ENCODE measurements at places on chromosomes 13 and 19.

DNA sequence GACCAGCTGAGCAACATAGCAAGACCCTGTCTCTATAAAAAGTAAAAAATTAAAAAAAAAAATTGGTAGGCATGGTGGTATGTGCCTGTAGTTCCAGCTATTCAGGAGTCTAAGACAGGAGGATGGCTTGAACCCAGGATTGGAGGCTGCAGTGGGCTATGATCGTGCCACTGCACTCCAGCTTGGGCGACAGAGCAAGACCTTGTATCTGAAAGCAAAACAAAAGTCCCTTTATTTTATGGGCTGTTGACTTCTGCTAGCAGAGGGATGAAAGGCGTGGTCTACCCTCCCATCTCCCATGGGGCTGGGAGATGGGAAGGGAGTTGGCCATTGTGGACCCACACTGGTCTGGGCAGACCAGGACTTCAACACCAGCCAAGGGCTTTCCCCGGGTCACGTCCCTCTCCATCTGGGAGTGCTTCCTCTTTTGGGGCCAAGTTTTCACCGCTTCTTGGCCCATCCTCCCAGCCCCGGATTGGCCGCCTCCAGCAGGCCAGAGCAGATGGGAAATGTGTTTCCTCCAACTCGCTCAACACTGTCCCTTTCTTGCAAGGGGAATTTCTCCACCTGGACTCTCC, 2.2 kb upstream of the TNFSF9 start:
- DNase-seq: no peak

- DNase-seq: no peak
These were observed 150.4 kb upstream of the RXFP2 start for GRCh38 chr13:31588893-31589292.

GRCh38 chr13:34217343-34218025, 399.5 kb downstream of the RFC3 start:
- no peak for DNase-seq

DNA sequence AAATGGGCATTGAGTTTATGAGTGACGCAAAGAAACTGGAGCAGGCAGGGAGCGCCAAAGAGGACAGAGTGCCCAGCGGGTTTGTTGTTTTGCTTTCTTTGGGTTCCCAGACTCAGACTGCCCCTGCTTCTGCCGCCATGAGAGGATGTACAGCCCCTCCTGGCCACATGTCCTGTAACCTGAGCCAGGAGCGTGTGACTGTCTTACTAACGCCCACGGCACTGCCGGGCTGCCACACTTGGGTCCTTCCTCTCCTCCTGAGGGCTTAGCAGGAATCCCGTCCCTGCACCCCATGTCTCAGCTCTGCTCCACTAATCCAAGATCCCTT, 80.5 kb downstream of the GPR12 start:
- DNase-seq: no peak

Data from astrocyte of the hippocampus (primary cell).